H9 (cell line): ENCODE measurements at places on chromosomes 3 and 15.

DNA sequence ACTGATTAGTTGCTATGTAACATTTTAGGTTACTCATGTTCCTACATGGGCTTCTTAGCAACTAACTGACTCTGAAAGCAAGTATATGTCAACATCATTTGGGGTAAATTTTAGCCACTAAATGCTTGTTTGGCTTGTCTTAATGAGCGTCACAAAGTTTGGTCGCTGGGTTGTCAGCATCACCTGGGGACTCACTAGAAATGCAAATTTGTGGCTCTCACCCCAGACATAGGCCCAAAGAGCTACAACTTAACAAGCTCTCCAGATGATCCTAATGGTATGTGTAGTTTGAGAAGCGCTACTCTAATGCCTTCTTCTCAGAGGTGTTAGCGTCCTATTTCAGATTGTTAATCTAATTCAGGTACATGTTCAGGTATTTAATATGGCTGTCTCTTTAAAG, 32.7 kb upstream of the CPOX start:
- DNase-seq, result no peak

DNA sequence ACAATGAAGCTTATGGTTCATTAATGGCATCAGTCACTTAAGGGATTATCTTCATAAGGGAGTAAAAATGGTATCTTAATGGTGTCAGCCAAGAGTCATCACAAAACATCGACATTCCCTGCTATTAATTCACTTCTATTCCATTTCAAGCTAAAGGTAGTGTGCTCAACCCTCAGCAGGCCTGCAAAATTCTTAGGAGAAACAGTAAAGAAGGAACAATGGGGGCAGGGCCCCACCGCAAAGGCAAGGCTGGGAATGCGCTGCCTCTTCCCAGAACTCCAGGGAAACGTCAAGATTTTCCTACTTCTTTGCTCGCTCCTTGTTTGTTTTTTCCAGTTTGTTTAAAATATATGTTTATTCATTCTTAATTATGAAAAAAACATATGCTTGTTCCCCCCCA, 187.3 kb upstream of the TSC22D2 start:
- no peak for DNase-seq

DNA sequence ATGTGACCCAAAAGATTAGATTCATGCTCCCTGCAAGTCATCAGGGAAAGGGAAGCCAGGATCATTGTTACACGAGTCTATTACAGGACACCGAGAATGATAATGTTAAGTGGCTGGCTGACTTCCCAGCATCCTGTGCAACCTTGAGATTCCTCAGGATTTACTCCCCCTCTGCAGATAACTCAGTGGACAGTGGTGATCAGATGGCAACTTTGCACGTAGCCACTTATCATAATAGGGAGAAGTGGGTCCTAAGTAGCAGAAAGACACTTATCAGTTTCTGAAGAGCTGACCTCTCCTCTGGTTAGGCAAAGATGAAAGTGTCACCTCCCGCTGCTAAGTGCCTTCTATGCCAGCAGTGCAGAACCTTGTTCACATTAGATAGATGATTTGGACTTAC, 6.7 kb upstream of the TMPRSS7 start:
- no peak for DNase-seq

GRCh38 chr15:79170256-79170664, 79.7 kb upstream of the RASGRF1 start:
- DNase-seq, result no peak

DNA sequence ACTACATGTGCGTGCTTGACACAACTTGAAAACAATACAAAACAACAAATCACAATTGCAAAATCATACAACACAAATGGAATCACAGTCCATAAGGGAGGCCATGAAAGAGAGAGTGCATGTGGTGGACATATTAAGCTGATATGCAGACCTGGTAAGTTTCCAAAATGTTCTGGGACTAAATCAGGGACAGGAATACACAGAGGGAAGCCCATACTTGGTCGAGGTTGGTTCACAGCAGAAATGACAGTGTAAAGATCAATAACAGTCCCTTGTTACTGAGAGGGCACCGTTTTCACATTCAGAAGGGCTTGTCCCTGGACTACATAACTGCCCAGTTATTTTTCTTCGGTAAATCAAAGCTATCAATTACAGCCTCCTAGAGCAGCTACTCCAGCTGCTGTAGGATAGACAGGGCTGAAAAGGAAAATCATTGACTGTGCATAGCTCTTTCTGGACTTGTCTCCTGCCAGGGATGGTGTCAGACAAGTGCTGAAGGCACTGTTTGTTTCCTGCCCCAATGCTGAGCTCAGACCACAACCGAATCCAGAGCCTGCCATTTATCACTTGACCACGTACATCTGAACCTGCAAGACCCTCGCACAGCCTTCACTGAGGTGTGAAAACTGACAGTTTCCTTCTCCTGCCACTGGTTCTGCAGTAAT, 79.5 kb upstream of the KCNMB2 start:
- DNase-seq, result no peak

DNA sequence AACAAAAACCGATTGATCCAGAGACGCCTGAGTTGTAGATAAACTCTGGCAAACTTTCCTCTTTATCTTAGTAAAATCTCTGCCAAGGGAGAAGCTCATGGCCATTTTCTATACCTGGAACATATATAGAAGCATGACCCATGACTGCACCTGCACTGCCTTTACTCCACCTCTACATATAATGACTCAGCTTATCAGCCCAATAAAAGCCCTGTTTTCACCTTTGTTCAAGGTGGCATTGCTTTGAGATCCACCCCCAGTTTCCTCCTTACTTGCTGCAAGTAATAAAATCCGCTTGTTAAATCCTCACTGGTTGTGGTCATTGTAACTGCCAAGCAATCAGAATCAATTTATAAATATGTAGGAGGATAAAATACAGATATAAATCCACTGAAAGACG, 1280.4 kb downstream of the NSUN3 start:
- DNase-seq, result no peak

DNA sequence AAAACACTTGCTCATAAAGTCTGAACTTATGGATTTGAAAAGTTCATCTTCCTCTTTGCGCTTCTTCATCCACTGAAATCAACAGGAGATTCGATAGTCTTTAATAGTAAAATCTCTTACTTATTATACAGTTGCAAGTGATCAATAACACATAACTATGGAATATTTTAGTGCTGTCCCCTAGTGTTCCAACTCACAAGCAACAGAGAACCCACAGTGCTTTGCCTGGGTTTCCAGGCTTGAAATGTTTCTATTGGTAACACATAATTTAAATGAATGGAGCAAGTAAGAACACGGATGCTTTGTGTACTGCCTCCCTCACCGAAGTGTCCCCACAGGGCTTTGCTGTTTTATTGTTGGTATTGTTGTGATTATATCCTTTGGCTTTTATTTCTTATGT, 93.5 kb downstream of the WDR72 start:
- DNase-seq, result no peak

GRCh38 chr15:96700555-96700954, 370.1 kb downstream of the NR2F2 start:
- no peak for DNase-seq

DNA sequence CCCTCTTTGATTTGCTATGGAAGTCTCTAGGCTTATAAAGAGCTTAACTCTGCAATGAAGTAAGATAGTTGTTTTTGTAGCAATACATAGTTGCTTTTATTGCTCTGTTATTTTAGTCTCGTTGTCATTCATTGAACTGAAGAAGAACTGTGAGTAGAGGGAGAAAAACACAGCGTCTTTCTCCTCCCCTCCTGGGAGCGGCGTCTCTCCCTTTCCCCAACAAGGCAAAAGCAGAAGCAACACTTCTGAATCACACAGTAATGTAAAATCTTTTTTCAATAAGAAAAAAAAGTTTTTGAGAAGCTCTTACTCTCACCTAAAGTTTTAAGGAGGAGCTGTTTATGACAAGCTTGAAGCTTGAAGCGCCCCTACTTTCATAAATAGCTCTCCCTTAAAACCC, 119.3 kb upstream of the SLC7A14 start:
- DNase-seq, result no peak

DNA sequence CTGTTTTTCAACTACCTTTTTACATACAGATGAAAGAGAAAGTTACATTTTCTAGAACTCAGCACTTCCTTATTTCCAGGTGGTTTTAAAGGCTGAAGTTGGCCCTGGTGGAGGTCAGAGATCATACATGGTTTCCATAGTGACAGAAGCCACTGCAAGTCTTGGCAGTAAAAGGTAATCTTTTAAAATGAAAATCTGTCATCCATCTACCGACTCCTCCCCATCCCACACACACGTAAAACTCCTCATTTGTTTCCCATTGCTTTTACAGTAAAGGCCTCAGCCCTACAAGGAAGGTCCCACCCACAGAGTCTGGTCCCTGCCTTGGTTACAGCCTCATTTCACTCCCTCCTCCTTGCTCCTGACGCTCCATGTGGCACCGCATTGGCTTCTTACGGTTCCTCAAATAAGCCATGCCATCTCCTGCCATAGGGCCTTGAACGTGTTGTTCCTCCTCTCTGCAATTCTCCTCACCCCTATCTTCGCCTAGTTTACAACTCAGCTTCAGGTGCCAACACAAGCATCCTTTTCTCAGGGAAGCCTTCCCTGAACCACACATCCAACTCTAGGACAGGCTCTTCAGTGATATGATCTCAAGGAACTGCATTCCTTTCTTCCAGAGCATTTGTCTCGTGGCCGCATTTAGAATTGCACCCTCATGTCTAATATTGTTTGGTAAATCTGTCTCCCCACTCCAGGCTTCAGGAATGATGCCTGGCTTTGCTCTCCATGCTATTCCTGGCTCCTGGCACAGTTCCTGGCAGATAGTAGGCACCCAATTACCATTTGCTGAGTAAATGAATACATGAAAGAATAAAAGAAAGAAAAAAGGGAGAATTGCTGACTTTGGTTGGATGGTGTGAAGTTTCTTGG, 2.6 kb downstream of the CYP19A1 start:
- no peak for DNase-seq
